ENCODE measurements at places on chromosomes 5 and 9. TPM values are rescaled to one million over a fixed set of nuclear protein-coding genes. Genes with fewer than 3 reads are reported as not detected.

GRCh38 chr9:91163444-91163772, 198.3 kb downstream of the AUH start:
- no peak for DNase-seq

GRCh38 chr5:50923768-50924494, 257.5 kb downstream of the PARP8 start:
- DNase-seq = no peak

Gene LRRC26
- not detected for total RNA-seq

GRCh38 chr9:130271473-130271872, 5.9 kb downstream of the HMCN2 start:
- DNase-seq = no peak

- DNase-seq = no peak
These were observed 66.8 kb upstream of the RAD23B start for GRCh38 chr9:107216329-107216728.

Gene OR13D1
- not detected for total RNA-seq

Gene HTR1A
- total RNA-seq = not detected

All from K562 (cell line).